Activated T-cell treated with anti-CD3 and anti-CD28 coated beads for 1 hour (primary cell): ENCODE measurements at places on chromosomes 5 and 9.

DNA sequence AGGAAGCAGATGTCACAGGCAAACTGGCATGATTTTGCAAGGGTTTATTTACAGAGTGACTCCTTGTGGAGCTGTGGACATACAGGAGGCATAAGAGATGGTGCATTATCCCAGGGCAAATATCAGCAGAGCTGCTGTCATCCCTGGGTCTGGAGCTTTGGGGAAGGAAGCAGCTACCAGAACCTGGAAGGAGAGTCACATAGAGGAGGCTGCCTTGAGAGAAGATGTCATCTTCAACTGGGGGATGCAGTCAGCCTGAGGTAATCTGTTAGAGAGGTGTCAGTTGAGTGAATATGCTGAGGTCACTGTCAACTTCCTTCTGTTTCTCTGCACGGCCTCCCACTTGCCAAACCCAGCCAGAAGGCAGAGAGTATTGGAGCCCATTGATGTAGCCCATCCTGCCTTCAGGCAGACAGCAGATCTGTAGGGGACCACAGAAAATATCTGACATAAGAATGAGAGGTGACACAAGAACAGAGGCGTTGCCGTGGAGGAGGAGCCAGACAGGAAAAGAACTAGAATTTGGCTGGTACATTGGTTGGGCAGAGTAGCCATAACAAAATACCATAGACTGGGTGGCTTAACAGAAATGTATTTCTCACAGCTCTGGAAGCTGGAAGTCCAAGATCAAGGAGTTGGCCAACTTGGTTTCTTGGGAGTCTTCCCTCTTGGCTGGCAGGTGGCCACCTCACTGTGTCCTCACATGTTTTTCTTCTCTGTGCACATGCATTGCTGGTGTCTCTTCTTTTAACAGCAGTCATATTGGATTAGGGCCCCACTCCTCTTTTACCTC, 102.8 kb downstream of the SNX18 start:
- DNase-seq: no peak

- no peak for DNase-seq
Measured at GRCh38 chr5:108749128-108749861, 1.6 kb downstream of the FER start.

DNA sequence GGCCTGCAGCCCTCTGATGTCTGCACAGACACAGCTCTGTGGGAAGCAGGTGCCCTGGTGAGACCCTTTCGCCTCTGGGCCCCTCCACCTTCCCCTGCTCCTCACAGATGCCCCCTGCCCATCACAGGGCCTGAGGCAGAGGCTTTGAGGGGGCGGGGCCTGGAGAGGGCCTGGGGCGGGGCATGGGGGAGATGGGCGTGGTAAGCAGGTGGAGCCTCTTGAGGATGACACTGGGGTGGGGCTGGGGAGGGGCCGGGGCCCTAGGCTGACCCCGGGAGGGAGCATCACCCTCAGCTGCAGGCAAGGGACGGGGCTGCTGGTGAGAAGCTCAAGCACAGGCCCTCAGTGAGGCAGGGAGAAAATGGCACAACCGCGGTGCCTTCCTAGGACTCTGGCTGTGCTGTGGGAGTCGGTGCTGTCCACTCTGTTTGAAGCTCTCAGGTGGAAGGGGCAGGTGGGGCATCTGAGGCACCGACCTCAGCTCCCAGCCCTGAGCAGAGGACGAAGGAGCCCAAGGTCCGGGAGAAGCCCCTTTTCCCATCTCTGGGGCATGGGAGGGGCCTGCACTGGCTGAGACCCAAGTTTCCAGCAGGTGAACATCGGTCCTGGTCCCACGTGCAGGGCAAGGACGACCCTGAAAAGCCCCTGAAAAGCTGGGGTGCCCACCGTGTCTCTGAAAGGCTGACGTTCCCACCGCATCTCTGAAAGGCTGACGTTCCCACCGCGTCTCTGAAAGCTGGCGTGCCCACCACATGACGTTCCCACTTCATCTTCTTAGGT, 17.5 kb upstream of the SLC9A3 start:
- DNase-seq: no peak

DNA sequence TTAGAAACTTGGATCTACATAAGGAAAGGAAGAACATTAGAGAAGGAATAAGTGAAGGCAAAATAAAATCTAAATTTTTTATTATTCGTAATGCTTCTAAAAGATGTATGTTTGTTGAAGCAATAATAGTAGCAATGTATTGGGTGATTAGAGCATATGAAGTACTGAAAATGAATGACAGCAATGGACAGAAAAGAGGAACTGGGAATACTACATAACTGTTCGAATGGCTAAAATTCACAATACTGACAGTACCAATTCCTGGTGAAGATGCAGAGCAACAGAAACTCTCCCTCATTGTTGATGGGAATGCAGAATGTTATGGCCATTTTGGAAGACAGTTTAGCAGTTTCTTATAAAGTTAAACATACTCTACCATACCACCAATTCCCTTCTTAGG, 177.3 kb upstream of the SPEF2 start:
- DNase-seq: no peak

DNA sequence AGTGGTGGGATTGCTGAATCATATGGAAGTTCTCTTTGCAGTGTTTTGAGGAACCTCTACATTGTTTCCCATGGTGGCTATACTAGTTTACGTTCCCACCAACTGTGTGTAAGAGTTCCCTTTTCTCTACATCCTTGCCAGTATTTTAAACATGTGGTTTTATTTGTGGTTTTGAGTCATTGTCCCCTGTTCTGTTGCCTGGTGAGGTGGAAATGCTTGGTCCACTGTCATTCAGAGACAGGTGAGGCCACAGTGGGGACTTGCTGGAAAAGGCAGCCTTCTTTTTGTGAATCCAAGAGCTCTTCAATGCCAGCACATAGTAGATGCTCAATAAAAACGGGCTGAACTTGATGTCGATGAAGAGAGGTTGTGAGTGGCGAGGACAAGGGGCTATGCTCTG, 44.2 kb downstream of the SH3PXD2B start:
- DNase-seq: no peak

GRCh38 chr5:82351754-82352145, 73.6 kb upstream of the RPS23 start:
- DNase-seq: no peak

DNA sequence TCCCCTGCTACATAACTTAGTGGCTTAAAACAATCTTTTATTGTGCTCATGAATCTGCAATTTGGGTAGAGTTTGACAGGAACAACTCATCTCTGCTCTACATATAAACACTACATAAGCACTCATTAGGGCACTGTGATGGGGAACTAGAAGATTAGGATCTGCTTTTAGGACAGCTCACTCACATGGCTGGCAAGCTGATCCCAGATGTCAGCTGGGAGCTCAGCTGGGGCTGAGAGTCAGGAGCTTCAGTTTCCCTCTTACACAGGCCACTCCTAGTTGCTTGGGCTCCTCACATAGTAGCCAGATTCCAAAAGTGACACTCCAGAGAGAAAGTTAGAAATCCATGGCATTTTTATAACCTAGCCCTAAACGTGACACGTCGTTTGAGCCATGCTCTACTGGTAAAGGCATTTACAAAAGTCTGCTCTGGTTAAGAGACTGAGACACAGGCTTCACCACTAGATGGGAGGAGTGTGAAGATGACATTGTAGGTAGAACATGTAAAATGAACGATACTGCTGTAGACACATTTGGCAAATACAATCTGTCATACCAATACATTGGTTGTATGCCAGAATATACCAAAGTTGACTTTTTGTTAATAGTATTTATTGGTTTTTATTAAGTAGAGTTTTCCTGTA, 23.6 kb downstream of the SCAI start:
- no peak for DNase-seq

GRCh38 chr5:133916914-133917313, 51.5 kb downstream of the C5orf15 start:
- DNase-seq: no peak

DNA sequence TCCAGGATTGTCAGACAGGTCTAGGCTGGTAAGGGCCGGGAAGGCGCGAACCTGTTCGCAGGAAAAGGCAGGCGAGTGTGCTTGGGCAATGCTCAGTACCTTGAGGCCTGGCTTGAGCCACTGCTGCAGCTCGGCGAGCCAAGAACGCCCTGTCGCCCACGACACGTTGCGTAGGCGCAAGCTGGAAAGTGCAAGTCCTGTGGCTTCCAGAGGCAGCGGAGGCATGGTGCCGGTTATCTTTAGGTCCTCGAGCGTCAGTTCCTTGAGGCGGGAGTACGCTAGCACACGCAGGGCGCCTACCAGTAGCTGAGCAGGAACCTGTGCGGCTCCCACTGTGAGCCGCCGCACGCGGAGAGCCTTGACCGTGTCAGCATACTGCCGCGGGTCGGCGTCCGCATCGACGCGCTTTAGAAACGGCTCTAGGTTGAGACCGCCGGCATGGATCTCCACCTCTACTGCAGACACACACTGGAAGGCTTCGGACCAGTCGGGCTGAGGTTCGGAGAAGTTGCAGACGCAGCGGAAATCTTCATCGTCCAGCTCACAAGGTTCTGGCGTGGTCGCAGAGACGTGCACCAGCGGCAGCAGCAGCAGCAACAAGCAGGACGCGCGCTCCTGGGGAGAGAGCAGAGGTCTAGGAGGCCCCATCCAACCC, 482 bp downstream of the CD14 start:
- peak; percentile 37 for DNase-seq

DNA sequence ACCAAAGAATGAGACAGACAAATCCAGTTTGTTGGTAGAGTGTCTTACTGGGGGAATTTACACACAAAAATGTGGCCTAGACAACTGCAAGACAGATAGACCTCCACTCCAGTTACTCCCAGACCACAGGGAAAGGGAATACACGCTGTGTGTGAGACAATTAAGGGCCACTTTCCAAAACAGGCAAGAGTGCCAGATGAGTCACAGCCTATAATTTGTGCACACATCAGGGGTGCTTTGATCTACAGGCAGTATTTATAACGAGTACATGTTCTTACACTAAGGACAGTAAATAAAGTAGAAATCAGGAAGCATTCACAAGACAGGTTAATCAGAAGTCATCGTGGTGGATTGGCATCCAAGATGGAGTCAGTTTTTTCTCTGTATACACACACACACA, 114.8 kb downstream of the ZNF622 start:
- no peak for DNase-seq

DNA sequence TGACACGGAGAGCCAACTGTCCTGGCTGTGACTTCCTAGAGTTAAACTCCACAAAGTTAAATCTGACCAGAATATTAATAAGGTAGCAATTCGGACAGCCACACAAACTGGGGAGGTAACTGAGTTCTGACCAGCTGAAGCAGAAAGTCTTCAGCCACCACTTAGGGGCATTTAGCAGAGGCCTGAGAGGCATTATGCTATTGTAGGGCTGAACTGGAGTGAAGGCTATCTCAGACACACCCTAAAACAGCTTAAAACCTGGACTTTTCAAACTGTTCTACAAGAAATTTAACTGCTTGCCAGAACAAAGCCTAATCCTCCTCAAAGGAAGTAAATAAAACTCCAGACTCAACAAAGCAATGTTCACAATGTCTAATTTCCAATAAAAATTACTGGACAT, 32.4 kb downstream of the RANBP6 start:
- DNase-seq: no peak

DNA sequence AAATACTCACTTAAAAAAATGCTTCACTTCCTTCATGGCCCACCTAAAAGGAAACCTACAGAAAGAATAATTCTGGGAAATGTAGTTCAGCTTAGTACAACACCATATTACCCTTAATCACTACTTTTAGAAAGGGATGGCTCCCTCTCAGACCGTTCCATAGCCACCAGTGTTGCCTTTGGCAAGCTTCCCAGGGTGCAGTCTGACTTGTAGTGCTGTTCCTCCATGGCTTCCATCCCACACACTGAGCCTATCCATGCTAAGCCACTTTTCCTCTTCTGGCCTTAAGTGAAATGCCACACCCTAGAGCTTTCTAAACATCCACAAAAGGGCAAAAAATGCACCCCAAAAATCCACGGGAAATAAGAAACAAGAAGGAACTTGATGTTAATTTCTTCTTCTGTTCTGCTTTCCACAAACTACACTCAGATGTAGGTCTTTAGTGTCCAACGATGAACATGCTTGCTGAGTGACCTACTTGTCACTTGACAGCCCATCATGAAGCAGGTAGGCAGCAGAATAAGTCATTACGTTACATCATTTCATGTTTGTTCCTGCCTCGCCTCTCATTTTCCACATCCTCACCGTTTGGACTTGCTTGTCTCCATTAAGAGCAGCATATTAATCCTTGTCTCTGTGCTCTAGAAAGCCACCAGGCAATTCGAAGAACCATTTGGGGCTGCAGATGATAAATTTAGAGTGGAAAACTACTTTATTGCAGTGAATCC, 391.1 kb upstream of the GRAMD2B start:
- DNase-seq: no peak

DNA sequence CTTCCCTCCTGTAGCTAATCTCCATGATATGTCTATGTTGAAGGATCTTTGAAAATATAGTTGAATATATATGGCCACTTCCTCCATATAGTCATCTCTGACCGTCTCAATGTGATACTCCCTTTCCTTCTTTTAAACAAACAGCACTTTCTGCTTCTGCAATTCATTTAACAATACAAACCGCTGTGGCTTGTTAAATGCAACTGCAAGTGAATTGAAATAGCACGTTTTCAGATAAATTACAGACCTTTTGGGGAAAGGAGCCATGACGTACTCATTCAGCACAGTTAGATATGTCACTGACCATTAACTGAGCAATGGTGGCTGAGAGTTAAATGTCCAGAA, 82.5 kb downstream of the FBXO38 start:
- DNase-seq: no peak

GRCh38 chr9:101902051-101902450, 163.6 kb upstream of the GRIN3A start:
- DNase-seq: no peak

DNA sequence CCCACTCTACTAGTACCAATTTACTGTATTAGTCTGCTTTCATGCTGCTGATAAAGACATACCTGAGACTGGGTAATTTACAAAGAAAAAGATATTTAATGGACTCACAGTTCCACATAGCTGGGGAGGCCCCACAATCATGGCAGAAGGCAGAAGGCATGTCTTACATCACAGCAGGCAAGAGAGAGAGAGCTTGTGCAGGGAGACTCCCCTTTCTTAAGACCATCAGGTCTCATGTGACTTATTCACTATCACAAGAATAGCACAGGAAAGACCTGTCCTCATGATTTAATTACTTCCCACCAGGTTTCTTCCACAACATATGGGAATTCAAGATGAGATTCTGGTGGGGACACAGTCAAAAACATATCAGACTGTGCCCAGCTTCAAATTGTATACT, 11.5 kb downstream of the UGT3A1 start:
- no peak for DNase-seq
